ENCODE measurements at places on chromosomes 2 and 18.

DNA sequence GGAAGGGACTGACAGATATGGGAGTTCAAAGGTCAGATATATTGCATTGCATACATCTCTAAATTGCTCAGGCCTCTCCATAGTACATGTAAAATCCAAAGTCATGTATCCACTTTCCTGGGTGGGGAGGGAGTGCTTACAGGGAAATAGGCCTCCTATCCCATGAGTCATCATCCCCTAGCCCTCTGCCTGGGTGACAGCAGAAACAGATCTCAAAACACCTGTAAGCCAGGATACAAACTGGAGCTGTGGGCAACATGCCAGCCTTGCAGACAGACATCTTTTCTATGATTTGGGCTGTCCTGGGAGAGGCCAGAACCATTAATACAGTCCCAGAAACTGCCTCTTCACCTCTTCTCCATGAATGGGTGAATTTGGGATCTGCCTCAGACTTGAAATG is 4.8 kb downstream of the ALK start:
- no peak for DNase-seq

DNA sequence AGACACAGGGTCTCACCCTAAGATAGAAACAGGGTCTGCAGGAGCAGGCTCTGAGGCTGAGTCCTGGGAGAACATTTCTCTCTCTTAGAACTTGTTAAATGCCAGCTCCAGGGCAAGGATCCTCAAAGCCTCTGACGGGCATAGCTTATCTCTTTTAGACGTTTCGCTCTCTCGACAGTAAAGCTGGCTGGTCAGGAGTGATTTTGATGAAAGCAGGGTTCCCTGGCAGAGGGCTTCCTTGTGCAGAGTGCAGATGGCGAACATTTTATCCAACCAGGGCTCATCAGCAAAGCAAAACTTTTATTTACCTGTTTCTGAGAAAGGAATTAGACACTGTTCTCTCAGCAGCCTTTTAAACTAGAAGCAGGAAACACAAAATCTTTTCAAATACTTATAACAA is 350.8 kb downstream of the ALK start:
- no peak for DNase-seq

DNA sequence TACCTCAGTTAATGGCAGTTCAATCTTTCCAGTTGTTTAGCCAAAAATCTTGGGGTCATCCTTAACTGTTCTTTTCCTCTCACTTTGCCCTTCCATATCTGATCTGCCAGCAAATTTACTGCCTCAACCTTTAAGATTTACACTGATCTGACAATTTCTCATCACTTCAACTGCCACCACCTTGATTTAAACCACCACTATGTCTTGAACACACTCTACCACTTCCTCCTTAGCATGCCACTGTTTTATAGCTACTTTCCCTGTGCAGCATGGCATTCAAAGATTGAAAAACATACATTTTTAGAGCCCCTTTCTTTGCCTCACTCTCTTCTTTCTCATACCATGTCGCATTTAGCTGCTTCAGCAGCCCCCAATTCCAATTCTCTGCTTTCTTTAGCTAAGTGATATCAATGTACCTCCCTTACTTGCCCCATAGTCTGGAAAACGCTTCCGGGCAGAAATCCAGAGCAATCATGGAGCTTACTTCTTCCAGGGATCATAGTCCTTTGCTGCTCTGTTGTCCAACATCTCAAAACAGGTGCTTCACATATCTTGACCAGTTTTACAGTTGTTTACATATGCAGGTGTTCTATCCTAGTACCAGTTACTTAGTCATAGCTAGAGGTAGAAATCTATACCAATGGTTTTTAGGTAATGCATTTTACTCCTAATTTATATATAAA is 10.9 kb downstream of the PGAP1 start:
- no peak for DNase-seq

- DNase-seq = no peak
Observed at GRCh38 chr2:184363213-184363612, 235.1 kb upstream of the ZNF804A start.

DNA sequence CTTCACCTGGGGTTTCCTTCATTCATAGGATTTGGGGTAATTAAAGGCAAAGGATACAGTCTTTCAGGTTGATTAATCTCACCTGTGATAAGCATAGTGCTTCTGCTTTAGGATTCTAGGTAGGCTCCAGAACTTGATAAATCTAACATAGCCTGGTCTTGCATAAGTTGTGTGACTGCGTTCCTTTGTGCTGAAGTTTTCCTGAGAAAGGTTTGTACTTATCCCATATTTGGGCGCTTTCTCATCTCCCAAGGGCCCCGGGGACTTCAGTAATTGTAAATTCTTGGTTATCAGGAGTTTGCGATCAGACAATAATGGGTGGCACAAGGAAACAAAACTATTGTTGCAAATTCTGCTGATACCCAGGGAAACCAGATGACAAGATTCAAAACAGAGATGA is 53.1 kb downstream of the MTCL1 start:
- DNase-seq = no peak
